ENCODE measurements at places on chromosomes 2 and 18.

DNA sequence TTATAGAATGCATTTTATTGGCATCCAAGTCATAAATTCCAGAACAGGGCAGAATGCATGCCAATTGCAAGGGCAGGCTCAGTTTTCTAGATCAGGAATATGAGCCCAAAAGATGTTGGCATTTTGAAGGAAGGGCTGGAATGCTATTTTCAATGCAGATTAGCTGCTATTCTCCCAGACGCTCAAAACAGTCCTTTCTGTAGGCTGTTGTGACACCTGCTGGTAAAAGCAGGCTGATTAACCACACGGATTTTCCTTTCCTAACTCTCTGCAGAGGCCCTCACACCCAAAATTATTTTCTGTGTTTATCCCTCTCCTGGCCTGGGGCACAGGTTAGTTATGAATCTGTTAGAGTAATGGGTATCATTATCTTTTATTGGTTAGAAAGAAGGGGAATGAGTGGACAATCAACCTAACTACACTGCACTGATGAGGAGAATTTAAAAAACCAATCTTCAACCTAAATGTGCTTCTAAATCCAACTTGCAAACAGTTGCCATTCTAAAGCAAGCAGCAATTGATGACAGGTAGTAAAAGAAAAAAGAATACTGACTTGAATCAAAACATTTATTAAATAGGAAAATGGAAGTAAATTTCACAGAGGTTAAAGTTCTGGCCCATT is 94.0 kb downstream of the PLA2R1 start:
- DNase-seq: peak; percentile 7

- peak; percentile 51 for DNase-seq
These were observed 26.4 kb upstream of the MSTN start for GRCh38 chr2:190088917-190089316.

GRCh38 chr2:63840081-63840784 is 1.5 kb upstream of the UGP2 start:
- peak; percentile 29 for DNase-seq

DNA sequence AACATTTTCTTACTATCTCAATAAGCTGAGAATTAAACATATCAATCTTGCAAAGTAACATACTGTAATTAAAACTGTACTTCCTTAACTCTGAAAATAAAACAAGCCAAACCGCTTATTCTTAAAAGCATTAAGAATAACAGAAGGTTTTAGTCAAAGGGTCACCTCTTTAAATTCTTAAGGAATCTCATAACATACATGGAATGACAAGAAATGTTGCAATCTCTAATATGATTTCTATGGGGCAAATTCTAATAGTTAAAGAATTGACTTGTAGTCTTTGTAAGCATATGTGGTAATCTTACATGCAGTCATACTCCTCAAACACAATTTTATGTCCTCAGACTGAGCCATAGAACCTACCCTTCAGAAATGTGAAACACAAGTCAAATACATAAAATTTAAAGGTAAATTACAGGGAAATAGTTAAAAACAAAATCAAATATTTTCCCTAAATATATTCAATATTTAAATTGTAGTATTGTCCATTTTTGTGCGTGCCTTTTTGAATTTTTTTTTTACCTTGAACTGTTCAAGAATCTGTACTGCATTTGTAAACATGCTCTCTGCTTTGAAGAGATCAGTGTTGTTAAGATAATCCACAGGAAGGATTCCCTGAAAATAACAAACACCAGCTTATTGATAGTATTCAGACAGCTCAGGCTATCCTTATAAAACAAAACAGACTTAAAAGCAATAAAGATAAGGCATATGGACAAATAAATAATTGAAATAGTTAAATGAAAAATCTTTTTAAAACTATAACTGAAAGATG is 48.2 kb downstream of the PIGN start:
- no peak for DNase-seq

- DNase-seq: no peak
These were observed 323.2 kb upstream of the THSD7B start for GRCh38 chr2:136441979-136442714.

GRCh38 chr2:222115296-222115695 is 183.5 kb downstream of the PAX3 start:
- no peak for DNase-seq

DNA sequence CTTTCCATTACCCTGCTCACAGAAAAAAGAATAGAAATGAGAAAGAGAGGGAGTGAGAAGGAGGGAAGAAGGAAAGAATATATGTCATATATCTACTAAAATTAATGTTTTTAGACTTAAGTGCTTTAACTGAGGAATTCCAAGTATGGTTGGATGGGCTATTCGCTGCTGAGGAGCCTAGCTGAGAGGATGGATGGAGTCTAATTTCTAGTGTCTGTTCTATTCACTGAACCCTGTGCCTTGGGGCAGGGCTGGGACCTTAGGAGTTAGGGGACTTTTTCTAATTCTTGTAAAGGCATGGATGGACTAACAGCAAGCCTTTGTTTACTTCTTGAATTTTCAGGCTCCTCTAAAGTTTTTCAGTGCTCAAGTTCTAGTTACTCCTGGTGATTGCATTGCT is 109.8 kb downstream of the PTRHD1 start:
- no peak for DNase-seq

DNA sequence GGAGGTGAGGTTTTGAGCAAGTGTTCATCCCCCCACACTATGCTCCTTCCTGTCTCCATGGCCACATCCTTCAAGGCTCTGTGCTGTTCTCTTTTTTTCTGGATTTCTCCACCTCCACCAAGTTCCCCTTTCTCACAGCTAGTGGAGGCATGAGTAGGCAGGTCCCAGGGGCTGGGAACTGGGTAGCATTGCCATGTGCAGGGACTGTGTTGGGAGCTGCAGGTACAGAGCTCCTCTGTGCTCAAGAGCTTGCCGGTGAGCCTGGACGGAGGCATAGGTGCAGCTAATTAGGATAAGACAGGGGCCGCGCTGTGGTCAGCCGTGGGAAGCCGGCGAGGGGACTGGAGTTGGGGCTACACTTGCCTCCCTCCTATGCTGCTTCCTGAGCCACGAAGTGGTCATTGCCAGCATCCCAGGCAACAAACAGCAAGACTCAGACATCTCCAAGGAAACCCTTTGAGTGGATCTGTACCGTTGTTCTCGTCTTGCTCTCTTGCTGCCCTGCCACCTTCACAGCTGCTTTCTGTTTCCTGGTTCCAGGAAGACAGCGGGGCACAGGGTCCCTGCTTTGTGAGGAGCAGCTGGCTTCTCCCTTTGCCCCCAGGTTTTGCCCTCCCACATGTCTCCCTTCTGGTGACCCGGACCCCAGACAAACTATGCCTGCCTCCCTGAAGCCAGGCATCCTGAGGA is 36.9 kb downstream of the ATOH8 start:
- no peak for DNase-seq

- DNase-seq: no peak
These were observed 151.0 kb downstream of the KCNJ3 start for GRCh38 chr2:154849482-154849881.

DNA sequence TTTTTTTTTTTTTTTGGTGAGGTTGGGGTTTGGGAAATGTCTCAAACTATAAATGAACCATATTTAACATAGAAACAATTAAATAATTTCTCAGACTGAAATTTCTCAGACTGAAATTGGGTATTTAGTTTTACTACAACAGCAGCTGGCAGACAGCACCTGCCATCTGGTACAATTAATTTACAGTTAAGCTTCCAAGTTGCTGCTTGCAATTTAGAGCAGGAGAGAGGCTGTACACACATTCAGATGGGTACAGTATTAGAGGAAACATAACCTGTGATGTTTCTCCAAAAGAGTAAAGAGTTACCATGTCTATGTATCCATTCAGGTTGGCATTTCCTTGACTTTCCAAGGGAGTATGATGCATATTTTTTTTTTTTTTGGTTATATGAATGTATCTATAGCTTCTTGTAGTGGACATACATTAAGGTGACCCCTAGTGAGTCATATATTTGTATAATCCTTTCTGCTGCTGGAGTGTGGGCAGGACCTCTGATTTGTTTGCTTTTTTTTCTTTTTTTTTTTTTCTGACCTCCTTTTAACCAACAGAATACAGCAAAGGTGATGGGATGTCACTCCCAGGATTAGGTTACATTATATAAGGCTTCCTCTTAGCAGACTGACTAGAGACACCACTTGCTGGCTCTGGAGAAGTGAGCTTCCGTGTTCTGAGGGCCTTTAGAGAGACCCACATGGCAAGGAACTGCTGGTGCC is 201.7 kb downstream of the PTH2R start:
- no peak for DNase-seq

GRCh38 chr2:224837558-224837957 is 121.4 kb upstream of the CCDC195 start:
- DNase-seq: no peak

- no peak for DNase-seq
These were observed 181.3 kb downstream of the TMX3 start for GRCh38 chr18:68533641-68534040.

DNA sequence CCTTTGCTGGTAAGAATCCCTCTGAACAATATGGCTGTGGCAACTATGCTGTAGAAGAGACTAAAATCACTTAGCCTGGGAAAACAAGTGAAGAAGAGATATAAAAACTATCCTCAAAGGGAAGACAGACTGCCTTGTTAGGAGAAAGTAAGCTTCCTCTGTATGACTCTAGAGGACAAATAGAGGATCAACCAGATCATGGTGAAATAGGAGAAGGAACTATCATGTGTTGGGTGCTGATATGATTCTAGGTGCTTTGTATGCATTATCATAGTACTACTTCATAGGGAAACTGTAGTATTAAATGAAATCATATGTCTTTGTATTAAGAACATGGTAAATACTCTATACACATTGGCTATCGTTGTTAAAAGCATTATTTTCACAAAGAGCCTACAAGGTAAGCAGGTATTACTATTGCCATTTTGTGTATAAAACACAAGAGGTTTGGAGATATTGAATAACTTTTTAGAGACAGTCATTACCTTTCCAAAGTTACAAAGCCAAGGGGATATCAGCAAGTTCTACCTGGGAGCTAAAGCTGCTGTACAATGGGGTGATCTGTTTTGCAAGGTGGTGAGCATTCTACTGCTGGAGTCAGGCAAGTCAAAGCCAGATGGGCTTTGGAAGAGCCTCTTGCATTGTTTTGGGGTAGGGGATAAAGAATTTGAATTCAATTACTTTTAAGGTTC is 402.6 kb downstream of the ALK start:
- no peak for DNase-seq

DNA sequence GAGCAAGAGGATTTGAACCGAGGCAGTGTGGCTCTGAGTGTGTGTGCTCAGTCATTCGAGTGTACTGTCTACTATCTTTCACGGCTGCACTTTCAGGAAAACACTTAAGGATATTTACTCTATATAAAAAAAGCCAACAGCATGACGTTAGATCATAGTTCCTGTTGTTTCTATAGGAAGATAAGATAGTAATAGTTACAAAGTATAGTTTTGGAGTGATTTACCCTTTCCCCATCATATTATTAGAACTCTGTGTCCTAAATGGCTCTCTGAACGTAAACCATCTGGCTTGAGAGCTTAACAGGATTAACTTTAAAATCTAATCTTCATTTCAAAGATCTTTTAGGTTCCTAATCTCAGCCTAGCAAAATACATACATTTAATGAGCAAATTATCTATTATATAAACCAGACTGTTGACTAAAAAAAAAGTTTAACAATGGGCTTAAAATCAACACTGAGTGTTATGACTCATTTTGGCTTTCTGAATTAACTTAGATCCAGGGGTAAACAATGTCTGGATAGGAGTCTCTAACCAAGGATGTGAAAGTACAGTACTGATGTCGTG is 150.3 kb upstream of the DNMT3A start:
- no peak for DNase-seq

GRCh38 chr2:172299741-172300140 is 127.6 kb upstream of the ITGA6 start:
- DNase-seq: no peak

DNA sequence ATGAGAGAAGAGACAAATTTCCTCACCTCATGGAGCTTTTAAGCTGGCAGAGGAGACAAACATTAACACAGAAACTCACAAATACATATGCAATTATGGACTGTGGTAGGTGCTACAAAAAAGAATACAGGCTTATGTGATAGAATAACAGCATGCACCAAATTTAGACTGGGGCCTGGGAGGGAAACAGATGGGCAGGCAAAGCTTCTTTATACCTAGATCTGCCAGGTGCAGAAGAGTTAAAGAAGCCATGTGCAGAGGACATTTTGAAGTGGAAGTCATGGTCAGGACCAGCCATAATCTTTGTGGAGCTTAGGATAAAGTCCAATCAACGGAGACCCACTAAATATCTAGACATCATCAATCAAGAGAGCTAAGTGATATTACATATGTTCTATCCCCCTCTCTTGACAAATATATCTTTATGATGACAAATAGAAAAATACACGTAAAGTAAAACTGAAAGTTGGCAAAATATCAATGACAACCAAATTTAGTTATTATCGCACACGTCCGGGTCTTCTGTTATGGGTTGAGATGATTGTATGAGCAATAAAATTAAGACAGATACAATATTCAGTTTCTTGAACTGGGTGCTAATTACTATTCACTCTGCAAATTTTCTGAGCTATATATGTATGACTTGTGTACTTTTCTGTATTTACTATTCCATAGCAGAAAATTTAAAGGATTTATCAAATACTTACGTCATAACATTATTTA is 44.1 kb downstream of the CD28 start:
- DNase-seq: no peak

DNA sequence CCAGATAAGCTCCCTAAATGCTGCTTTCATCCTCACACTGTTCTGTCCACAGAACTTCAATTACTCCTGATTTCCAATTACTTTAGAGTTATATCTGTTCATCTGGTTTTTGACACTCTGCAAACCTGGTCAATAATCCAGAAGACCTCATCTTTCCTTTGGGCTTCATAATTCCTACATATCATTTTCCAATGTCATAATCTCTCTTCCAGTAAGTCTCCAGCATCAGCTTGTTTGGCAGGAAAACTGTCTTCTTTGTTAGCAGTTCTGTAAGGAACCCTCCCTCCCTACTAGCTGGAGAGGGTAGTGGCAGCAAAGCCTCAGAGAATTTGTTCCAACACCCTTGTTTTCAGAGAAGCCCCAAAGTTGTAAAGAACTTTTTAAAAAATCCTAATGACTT is 11.9 kb upstream of the SLC14A1 start:
- DNase-seq: no peak

DNA sequence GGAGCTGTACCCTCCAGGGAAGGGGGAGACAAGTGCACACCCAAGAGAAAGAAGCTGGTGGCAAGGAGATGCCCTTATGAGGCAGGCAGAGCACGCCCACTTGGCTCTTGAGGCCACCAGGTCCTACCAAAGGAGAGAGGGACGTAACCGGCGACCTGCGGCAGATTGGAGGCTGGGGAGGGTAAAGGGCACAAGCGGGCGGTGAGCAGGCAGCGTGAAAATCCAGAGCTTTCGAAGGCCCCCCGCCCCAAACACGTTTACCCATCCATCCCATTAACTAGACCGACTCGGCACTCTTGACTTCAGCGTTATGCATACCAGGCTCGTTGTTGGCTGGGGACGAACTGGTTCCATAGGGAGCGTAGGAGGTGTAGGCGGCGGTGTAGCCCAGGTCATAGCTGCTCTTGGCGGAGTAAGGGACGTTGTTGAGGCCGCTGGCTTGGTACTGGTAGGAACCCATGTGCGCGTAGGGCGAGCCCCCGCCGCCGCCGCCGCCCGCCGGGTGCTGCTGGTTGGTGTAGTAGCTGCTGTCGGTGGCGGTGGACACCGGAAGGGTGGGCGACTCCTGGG is 794 bp downstream of the DLX2 start:
- DNase-seq: peak; percentile 42
